ENCODE measurements at places on chromosomes 11 and 22. TPM values are rescaled to one million over a fixed set of nuclear protein-coding genes. Genes with fewer than 3 reads are reported as not detected.

The RFPL3 gene
- not detected for total RNA-seq

The ARL2 gene
- 166 TPM for total RNA-seq

The MYOD1 gene
- total RNA-seq = 56.2 TPM

The MRGPRD gene
- total RNA-seq = not detected

The HTATIP2 gene
- total RNA-seq = 42.7 TPM

The MMP8 gene
- 0.59 TPM for total RNA-seq

The PIH1D2 gene
- 0.84 TPM for total RNA-seq

The CCDC83 gene
- not detected for total RNA-seq

The NXPE4 gene
- not detected for total RNA-seq

The CDCA5 gene
- 0.81 TPM for total RNA-seq

The BTBD18 gene
- total RNA-seq = not detected

The OR51A7 gene
- total RNA-seq = not detected

The LGALS12 gene
- not detected for total RNA-seq

The TYR gene
- not detected for total RNA-seq

The SGSM1 gene
- 0.32 TPM for total RNA-seq

The MMP13 gene
- total RNA-seq = not detected

The CRYBB3 gene
- total RNA-seq = 0.38 TPM

The ANO1 gene
- total RNA-seq = 5.1 TPM

The UQCC3 gene
- total RNA-seq = 6.2 TPM

The AQP11 gene
- total RNA-seq = 0.59 TPM

The MPZL3 gene
- total RNA-seq = 0.32 TPM

The FAM118B gene
- total RNA-seq = 29.1 TPM

The OR1S1 gene
- total RNA-seq = not detected
